ENCODE measurements at places on chromosomes 1 and 21.

- no peak overlapping the region for H3K27ac ChIP-seq
- H3K27me3 ChIP-seq: peaks cover 11% of the 10 kb centered on the region
- DNase-seq: no peak
- H3K36me3 ChIP-seq: no peaks in the 10 kb centered on the region
These were observed 141.5 kb downstream of the RRAGC start for GRCh38 chr1:38718031-38718430.

DNA sequence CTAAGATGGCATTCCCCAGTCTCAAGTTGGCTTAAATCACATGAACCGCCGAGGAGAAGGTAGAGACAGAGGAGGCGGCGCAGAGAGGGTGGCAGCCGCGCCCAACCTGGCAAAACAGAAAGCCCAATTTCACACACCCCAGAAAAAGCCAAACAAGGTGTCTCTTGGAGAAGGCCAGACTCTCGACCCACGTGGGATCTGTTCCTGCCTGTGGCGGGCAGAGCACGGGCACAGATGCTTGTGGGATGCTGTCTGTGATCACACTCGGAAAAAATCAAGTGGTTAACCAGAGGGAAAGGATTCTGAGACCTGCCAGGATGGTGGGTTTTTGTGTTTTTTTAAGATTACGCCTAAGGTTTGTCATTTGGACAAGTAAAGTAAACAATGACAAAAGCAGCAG lies 80.7 kb downstream of the MRPL37 start:
- DNase-seq: no peak
- no peaks in the 10 kb centered on the region for H3K27me3 ChIP-seq
- H3K4me1 ChIP-seq: peaks cover 71% of the 10 kb centered on the region
- H3K27ac ChIP-seq: peak overlapping the region; percentile 70
- H3K4me3 ChIP-seq: peak overlapping the region; percentile 14

GRCh38 chr1:91864017-91864700 lies 21.8 kb downstream of the TGFBR3 start:
- H3K27me3 ChIP-seq: peaks cover 1% of the 10 kb centered on the region
- H3K36me3 ChIP-seq: peaks cover 7% of the 10 kb centered on the region
- DNase-seq: no peak
- H3K4me1 ChIP-seq: no peaks in the 10 kb centered on the region

- no peaks in the 10 kb centered on the region for H3K4me1 ChIP-seq
- no peaks in the 10 kb centered on the region for H3K36me3 ChIP-seq
- H3K27ac ChIP-seq: no peak overlapping the region
- no peaks in the 10 kb centered on the region for H3K27me3 ChIP-seq
- DNase-seq: no peak
These were observed 148.9 kb upstream of the VANGL1 start for GRCh38 chr1:115492880-115493279.

DNA sequence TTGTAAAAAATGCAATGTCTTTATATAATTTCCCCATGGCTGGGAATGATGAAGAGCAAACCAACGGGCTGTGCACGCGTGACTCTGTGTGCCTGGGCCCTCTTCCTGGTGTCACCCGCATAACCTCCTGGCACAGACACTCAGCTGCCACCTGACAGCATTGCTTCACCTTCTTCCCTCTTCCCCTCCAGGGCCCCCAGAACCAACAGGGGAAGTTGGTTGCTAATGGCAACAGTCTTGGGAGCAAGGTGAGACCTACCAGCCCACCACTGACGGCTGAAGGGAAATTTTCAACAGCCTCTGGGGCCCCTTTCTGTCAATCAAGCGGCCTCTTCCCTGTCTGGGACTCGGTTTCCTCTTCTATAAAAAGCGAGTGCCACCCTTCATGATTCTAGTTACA lies 33.2 kb downstream of the SSBP3 start:
- peak; percentile 37 for DNase-seq
- H3K4me3 ChIP-seq: peak overlapping the region; percentile 2
- peaks cover 61% of the 10 kb centered on the region for H3K4me1 ChIP-seq

DNA sequence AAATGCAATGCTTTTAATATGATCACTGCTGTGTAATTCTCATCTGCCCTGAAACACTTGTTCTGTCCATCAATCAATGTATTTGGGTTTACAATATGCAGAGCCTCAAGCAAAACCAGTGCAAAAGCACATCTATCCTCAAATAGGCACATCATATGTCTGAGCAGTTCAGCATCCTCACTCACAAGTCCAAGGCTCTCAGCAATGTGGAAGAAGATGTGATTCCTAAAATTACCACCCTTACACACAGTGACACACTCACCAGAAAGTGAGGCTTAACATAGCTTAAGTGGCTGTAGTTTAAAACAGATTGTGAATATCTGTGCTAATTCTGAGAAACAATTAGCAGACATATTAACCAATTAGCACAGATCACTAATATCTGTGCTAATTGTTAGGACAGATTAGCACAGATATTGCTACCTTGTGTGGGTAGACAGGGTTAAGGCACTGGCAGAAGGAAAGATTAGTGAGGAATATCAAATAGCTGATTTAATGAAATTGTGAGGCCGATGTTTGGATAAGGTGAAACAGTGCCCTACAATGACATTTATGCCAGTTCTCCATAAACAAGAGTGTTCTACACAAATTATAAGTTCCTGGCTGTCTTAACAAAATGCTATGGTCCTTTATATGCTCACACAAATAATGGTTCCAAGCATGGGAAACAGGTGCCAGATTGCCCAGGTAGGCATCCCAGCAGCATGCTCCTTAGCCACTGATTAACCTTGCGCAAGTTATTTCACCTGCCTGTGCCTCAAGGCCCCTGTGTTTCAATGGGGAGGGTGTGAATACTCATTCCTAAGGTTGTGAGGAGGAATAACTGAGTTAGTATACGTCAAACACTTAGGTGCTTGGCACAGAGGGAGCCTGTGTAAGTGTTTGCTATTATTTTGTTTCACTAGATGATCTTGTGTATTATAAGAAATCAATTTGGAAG lies 41.7 kb downstream of the MRPL39 start:
- peak; percentile 26 for DNase-seq
- peaks cover 92% of the 10 kb centered on the region for H3K36me3 ChIP-seq
- H3K4me3 ChIP-seq: peak overlapping the region; percentile 94
- H3K27me3 ChIP-seq: no peaks in the 10 kb centered on the region
- H3K4me1 ChIP-seq: peaks cover 53% of the 10 kb centered on the region

DNA sequence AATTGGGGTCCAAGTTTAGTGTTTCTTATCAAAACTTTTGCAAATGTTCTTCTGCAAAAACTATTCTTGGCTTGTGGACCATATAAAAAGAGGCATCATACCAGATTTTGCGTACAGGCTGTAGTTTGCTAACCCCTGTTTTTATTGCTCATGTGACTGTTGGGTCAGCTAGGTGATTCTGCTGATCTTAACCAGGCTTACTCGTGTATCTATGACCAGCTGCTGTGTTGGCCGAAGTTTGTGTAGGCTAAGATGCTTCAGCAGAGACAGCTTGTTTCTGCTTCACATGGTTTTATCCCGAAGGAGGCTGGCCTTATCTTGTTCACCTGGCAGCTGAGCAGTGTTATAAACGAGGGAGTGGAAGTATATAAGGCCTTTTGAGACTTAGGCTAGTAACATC lies 38.2 kb downstream of the POU2F1 start:
- H3K27me3 ChIP-seq: no peaks in the 10 kb centered on the region
- no peak overlapping the region for H3K27ac ChIP-seq
- H3K36me3 ChIP-seq: peaks cover 2% of the 10 kb centered on the region
- no peak overlapping the region for H3K4me3 ChIP-seq

GRCh38 chr1:32494196-32494595 lies 29.3 kb downstream of the ZBTB8B start:
- H3K27ac ChIP-seq: no peak overlapping the region
- no peaks in the 10 kb centered on the region for H3K4me1 ChIP-seq
- DNase-seq: no peak
- no peaks in the 10 kb centered on the region for H3K36me3 ChIP-seq
- peaks cover 21% of the 10 kb centered on the region for H3K27me3 ChIP-seq

DNA sequence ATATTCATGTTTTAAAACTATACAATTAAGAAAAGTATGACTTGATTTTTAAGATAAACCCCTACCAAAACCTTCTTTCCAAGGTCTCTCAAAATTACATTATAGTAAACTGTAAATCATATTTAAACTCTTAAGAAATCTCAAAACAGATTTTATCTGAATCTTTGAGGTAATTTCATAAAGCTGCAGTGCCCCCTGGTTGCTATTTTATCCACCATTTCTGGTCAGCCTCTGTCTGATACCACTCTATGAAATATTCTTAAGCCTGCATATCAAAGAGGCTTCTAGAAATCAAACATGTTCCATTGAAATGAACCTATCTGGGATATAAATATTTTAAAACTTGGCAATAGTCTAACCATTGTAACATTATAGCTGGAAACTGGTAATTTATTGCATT lies 317.3 kb downstream of the COL11A1 start:
- H3K4me3 ChIP-seq: no peak overlapping the region
- no peak for DNase-seq
- no peaks in the 10 kb centered on the region for H3K36me3 ChIP-seq
- H3K4me1 ChIP-seq: no peaks in the 10 kb centered on the region

- H3K4me1 ChIP-seq: no peaks in the 10 kb centered on the region
- H3K27ac ChIP-seq: no peak overlapping the region
- peaks cover 5% of the 10 kb centered on the region for H3K27me3 ChIP-seq
These were observed 18.1 kb upstream of the KIF1B start for GRCh38 chr1:10192263-10192662.

DNA sequence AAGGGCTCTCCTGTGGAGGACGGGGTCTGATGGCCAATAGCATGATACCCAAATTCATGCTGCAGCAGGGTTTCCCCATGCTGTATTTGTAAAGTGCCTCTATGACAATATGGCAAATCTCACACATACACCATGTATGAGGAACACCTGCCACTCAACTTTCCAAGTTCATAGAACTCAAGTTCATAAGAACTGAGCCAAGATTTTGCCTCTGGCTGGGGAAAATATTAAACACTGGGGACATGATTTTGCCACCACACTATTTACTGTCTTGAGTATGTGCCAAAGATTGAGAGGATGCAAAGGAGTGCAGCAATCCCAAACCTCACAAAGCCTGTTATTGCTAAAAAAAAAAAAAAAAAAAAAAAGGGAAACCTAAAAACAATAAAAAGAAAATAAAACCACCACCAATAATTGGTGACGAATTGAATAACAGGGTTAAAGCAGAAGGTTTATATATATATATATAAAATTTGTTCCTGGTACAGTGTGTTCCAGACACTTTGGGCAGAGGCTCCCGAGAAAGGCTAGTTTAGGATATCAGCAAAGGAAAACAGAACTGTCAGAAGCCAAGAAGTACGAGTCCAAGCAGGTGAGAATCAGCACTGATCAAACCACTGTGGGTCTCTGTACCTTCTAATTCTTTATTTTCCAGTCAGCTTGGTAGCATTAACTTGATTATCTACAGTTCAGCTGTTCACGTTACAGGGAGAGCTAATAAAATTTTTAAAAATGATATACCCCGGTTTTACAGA lies 24.3 kb downstream of the ZBTB21 start:
- H3K27ac ChIP-seq: no peak overlapping the region
- H3K36me3 ChIP-seq: peaks cover 11% of the 10 kb centered on the region
- H3K4me3 ChIP-seq: no peak overlapping the region
- H3K27me3 ChIP-seq: no peaks in the 10 kb centered on the region
- DNase-seq: no peak

DNA sequence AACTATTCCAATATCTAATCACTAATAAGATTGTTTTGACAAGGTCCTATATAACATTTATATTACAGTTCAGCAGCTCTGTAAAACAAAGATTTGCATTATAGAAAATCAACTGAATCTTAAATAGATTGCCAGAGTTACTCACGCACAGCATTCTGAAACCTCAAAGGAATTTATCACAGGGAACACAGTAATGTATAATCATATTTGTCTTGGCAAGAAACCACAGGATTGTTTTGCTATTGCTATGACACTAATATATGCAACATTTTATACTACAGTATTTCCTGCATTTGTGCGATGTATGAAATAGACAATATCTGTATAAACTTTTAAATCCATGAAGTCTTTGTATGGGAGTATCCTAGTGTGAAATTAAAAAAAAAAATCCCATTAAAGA lies 101.4 kb downstream of the PLPPR5 start:
- no peaks in the 10 kb centered on the region for H3K36me3 ChIP-seq
- H3K4me3 ChIP-seq: no peak overlapping the region
- DNase-seq: no peak
- H3K27me3 ChIP-seq: no peaks in the 10 kb centered on the region
- no peak overlapping the region for H3K27ac ChIP-seq

DNA sequence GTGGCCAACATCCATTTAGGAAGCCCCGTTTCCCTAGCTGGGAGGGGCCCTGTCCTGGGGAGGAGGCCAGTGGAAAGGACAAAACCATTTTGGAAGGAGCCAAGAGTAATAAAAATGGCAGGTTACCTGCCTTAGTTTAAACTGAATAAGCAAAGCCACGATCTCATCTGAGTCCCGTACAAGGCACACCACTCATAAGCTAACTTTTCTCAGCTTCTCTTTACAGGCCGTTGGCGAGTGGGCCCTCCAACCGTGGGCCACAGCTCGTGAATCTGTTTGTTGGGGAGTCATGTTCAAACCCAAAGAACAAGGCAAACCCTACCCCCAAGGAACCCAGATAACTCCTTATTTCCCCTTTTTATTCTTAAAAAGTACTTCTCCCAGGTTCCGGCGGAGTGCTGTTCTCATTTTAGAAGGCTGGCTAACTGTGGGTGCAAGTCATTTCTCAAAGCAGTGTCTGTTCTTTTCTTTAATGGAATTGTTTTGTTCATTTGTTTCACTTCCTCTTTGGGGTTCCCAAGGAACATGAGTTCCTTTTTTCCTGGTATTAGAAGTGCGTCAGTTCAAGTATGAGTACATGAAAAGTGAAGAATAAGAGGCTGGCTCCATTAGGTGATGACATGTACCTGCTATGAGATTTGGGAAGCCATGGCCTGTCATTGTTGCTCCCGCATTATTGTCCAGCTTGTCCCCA lies 89.0 kb downstream of the PSMG1 start:
- H3K27me3 ChIP-seq: no peaks in the 10 kb centered on the region
- H3K36me3 ChIP-seq: no peaks in the 10 kb centered on the region
- peaks cover 3% of the 10 kb centered on the region for H3K4me1 ChIP-seq

GRCh38 chr1:207670192-207670591 lies 25.3 kb downstream of the CR1L start:
- no peak for DNase-seq
- peaks cover 69% of the 10 kb centered on the region for H3K27me3 ChIP-seq
- no peak overlapping the region for H3K4me3 ChIP-seq
- H3K27ac ChIP-seq: no peak overlapping the region
- no peaks in the 10 kb centered on the region for H3K36me3 ChIP-seq
- H3K4me1 ChIP-seq: peaks cover 3% of the 10 kb centered on the region

DNA sequence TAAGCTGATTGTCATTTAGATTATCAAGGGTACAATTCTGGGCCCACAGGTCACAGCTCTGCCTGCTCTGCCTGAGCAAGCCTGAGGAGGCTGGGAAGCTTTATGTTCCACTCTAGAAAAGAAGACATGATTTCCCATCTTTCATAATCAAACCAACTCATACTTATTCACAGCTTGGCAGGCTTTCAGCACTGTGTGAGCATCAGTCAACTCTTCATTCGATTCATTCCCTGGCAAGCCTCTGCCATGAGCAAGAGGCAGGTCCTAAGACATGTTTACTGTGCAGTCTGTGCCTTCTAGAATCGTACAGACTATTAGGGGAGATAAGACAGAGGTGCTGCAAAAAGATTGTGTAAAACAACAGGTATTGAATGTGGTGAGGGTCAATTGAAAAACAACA lies 24.5 kb upstream of the KIRREL1 start:
- no peak for DNase-seq
- H3K36me3 ChIP-seq: no peaks in the 10 kb centered on the region
- no peaks in the 10 kb centered on the region for H3K4me1 ChIP-seq
- no peaks in the 10 kb centered on the region for H3K27me3 ChIP-seq
- H3K27ac ChIP-seq: no peak overlapping the region

GRCh38 chr1:183093786-183094298 lies 70.6 kb downstream of the LAMC1 start:
- peaks cover 7% of the 10 kb centered on the region for H3K27me3 ChIP-seq
- H3K4me1 ChIP-seq: no peaks in the 10 kb centered on the region
- H3K36me3 ChIP-seq: no peaks in the 10 kb centered on the region
- DNase-seq: no peak
- no peak overlapping the region for H3K4me3 ChIP-seq
